ENCODE measurements at places on chromosomes 7 and 10. TPM values are rescaled to one million over a fixed set of nuclear protein-coding genes. Genes with fewer than 3 reads are reported as not detected.
A peak's percentile ranks its signal among the peaks of the same experiment; 100 is the strongest.

- no peaks in the 10 kb centered on the region for H3K36me3 ChIP-seq
- peak; percentile 22 for DNase-seq
- H3K27me3 ChIP-seq, result no peaks in the 10 kb centered on the region
Observed at GRCh38 chr10:5528989-5529701, 4.4 kb downstream of the CALML3 start.

GRCh38 chr7:36204929-36205635 lies 52.0 kb downstream of the EEPD1 start:
- H3K27me3 ChIP-seq, result no peaks in the 10 kb centered on the region
- no peak overlapping the region for H3K27ac ChIP-seq
- peak; percentile 45 for DNase-seq
- peaks cover 13% of the 10 kb centered on the region for H3K4me1 ChIP-seq
- H3K36me3 ChIP-seq, result no peaks in the 10 kb centered on the region

- H3K4me3 ChIP-seq, result no peak overlapping the region
- H3K27ac ChIP-seq, result no peak overlapping the region
- H3K4me1 ChIP-seq, result peaks cover 3% of the 10 kb centered on the region
- H3K27me3 ChIP-seq, result no peaks in the 10 kb centered on the region
- DNase-seq, result no peak
- no peaks in the 10 kb centered on the region for H3K36me3 ChIP-seq
Observed at GRCh38 chr7:33880787-33881186, 24.6 kb upstream of the BMPER start.

GRCh38 chr7:28774261-28774988 lies 183.7 kb downstream of the TRIL start:
- H3K36me3 ChIP-seq, result no peaks in the 10 kb centered on the region
- H3K27me3 ChIP-seq, result no peaks in the 10 kb centered on the region
- H3K4me1 ChIP-seq, result no peaks in the 10 kb centered on the region
- no peak for DNase-seq
- H3K27ac ChIP-seq, result no peak overlapping the region

- H3K27me3 ChIP-seq, result no peaks in the 10 kb centered on the region
- H3K27ac ChIP-seq, result no peak overlapping the region
- no peaks in the 10 kb centered on the region for H3K4me1 ChIP-seq
- DNase-seq, result no peak
- H3K4me3 ChIP-seq, result no peak overlapping the region
- no peaks in the 10 kb centered on the region for H3K36me3 ChIP-seq
Observed at GRCh38 chr10:57692255-57692980, 575.3 kb downstream of the IPMK start.

Gene CNNM1
- 3.8 TPM for total RNA-seq
